ACHN (cell line): ENCODE measurements at places on chromosomes 13 and 19.
A peak's percentile ranks its signal among the peaks of the same experiment; 100 is the strongest.

DNA sequence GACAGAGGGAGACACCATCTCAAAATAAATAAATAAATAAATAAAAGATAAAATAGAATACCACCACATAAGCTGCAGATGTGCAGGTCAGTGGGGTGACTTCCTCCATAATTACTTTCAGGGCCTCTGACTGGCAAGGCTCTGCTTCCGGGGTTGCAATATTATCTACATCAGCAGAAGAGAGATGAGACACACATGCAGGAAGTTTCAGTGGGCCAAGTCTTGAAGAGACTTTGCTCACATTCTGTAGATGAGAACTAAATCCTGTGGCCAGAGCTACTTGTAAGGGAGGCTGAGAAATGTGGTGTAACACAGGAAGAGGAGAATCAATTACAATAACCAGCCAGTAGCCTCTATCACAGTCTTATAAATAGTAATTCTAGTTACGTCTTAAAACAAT, 89.9 kb upstream of the MAB21L1 start:
- DNase-seq, result no peak

DNA sequence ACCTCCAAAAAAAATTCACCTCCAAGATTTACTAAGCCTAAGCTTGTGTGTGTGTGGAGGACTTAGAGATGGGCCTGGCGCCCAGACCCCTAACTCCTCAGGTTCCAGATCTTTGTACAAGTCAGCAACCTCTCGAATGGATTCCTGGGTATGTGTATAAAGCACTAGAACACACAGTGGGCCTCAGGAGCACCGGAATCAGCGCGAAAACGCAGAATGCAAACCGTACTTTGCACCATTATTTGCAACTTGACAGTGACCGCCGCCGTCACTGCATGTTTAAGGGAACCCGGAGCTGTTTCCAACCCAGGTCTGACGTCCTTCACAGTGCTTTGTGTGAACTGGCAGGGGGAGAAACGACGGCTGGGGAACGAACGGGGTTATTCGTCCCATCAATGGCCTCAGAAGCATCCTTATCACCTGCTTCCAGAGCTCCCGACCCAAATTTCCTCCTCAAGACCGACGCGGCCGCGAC, 688 bp downstream of the ZNF606 start:
- DNase-seq, result no peak

- no peak for DNase-seq
These were observed 26.0 kb downstream of the OBI1 start for GRCh38 chr13:78632996-78633395.

DNA sequence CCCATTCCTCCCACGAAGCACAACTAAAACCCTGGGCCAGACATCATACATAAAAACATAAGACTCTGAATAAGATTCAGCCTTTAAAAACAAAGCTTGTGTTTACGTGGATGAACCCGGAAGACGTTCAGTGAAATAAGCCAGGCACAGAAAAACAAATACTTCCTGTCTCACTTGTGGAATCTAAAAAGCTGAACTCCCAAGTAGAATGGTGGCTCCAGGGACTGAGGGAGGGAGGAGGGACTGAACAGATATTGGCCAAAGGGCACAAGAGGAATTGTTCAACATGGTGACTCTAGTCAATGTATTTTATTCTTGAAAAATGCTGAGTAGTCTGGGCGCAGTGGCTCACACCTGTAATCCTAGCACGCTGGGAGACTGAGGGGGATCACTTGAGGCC, 35.7 kb upstream of the TPM4 start:
- DNase-seq, result no peak

GRCh38 chr13:106915146-106915545, 347.2 kb upstream of the ARGLU1 start:
- no peak for DNase-seq

GRCh38 chr19:28669804-28670203, 543.1 kb downstream of the UQCRFS1 start:
- DNase-seq, result no peak

DNA sequence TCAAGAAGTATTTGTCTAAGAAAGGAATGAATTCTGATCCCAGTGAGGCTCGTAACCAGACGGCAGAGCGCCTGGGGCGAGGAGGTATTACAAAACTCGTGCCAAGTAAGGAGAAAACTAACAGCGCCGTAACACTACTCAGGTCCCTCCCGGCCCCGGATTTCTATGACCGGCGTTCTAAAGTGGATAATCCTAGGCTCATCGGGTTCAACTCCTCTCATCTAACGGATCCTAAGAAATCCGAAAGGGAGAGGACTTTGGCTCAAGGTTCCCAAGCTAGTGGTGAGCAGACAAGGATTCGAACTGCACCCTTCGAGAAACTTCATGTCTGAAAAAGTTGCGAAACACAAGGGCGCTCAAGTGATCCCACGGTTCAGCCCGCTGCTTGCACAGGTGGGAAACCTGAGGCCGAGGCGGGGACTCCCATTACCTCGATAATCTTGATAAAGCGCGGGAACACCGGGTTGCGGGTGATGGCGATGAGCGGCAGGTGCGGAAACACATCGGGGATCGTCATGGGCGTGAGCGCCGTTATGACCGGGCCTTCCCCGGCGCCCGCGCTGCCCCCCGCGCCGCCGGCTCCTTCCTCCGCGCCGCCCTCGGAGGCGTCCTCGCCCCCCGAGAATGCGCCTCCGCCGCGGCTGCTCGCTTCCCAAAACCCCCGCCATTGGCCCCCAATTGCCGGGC, 529 bp downstream of the LONP1 start:
- peak; percentile 28 for DNase-seq
